ENCODE measurements at places on chromosomes 1 and 21.

DNA sequence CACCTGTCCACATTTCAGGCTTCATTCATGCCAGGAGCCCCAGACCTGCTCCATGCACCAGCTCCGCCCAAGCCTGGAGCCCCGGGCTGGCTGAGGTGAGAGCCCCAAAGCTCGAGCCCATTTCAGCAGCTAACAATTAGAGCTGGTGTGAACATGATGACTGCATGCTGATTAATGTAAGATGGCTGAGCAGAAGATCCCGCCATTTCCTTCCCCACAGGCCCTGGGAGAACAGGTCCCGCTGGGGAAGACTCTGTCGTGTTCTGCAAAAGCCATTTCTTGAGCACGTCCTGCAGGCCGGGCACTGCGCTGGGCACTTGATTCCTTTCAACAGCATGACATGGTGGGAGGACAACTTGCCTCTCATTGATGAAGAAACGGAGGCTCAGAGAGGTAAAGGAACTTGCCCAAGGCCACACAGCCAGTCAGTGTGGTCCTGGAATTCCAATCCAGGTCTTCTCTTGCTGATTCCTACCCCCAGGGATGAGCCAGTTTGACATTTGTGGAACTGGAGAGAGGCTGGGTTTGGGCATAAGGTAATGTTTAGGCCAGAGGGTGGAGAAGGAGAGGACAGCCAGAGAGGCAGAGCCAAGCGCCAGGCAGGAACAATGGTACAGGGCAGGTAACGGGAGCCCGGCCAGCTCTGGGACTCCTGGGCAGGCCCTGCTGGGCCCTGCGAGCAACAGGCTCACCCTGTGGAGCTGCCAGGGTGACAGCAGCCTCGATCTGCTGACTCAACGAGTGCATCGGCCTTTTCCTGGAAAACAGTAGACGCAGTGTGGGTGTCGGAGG lies 28.1 kb upstream of the EPHA2 start:
- no peak for DNase-seq

- DNase-seq: no peak
These were observed 23.5 kb downstream of the DNAJC6 start for GRCh38 chr1:65332821-65333220.

GRCh38 chr1:109198043-109198695 lies 15.5 kb upstream of the SARS1 start:
- DNase-seq: no peak

GRCh38 chr1:14844356-14844755 lies 245.9 kb downstream of the KAZN start:
- DNase-seq: no peak

GRCh38 chr1:9852410-9853248 lies 28.9 kb upstream of the CLSTN1 start:
- no peak for DNase-seq

- DNase-seq: no peak
These were observed 14.0 kb downstream of the FAAP20 start for GRCh38 chr1:2180297-2181245.

GRCh38 chr1:171221665-171222591 lies 26.4 kb upstream of the FMO1 start:
- no peak for DNase-seq

- DNase-seq: no peak
These were observed 39.3 kb upstream of the ERRFI1 start for GRCh38 chr1:8065369-8065768.

GRCh38 chr1:110174961-110175360 lies 24.7 kb downstream of the SLC6A17 start:
- DNase-seq: no peak

DNA sequence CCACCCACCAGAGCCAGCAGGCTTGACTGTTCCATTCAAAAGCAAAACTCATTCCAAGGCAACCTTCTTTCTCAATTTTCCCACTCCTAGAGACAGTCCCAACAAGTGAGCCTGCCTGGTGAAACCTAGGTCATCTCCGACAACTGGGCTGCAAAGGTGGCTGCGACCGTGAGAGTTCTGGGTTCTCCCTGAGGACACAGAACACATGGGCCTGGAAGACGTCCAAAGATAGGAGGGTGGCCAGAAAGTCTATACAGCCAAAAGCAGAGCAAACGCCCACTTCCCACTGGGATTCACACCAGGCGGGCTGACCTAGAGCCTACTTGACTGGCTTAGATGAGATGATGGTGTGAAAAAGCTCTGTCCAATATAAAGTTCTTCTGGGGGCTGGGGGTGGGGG lies 90.2 kb upstream of the GRIK3 start:
- no peak for DNase-seq

DNA sequence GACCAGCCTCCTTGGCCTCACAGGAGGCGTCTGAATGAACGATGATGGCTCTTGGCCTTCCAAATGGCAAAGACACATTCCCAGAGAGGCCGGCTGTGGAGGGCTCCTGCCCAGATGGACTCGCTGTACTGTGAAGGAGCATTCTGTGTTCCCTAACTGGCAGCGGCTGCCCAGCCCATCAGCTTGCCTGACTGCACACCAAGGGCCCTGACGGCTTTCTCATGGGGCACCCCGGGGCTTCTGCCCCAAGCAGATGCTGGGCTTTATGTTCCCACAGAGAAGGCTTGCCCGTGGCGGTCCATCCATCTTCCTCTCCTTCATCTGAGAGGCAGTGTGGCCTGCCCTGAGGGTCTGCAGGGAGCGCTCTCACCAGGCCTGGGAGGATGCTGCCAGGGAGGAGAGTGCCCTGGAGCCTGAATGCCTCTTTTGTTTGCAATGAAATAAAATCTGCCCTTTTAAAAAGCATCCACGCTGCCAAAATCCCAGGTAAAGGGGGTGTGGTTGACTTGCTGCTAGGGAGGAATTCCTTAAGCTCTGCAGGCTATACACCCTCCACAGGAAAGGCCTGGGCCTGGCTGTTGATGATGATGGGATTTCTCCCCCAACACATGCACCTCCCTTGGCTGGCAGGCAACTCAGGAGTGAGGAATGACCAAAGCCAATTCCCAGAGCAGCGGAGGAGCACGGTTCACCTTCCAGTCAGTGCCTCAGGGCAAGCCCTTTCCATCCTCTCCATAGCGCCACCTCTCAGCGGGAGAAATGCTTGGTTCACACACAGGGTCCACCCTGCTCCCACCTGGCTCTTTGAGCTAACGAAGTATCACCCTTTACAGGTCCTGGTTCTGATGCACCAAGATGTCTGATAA lies 84.6 kb upstream of the SSX2IP start:
- DNase-seq: no peak

GRCh38 chr1:162003830-162004215 lies 19.8 kb downstream of the OLFML2B start:
- DNase-seq: no peak

- no peak for DNase-seq
These were observed 293.2 kb upstream of the SGIP1 start for GRCh38 chr1:66240491-66241484.

DNA sequence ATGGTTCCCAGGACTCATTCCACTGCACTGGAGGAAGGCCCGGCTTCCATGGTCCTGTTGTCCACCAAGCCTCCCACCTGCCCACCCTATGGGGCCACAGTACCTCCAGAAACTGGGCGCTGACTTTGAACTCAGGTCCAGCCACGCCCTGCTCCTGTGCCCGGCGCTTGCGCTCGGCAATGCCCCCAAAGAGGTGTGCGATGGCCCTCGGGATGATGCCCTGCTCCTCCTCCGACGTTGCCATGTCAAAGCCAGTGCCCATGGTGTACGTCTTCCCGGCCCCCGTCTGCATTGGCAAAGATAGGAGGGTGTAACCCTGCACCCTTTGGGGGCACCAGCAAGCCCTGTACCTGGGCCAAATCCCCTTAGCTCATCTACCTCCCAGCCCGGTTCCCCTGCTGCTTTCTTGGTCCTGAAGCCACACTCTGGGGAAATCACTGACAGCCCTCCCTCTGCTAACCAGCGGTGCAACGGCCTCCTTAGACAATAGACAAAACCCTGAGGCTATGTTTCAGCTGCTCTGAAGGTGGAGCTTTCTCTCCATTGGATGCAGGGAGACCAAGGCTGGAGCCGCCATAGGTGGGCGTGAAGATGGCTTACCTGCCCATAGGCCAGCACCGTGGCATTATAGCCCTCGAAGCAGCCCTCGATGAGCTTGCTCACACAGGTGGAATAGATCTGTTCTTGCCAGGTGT lies 14.7 kb downstream of the KIF21B start:
- DNase-seq: no peak

- DNase-seq: peak; percentile 19
These were observed 45.8 kb upstream of the DMRTB1 start for GRCh38 chr1:53413175-53414001.

DNA sequence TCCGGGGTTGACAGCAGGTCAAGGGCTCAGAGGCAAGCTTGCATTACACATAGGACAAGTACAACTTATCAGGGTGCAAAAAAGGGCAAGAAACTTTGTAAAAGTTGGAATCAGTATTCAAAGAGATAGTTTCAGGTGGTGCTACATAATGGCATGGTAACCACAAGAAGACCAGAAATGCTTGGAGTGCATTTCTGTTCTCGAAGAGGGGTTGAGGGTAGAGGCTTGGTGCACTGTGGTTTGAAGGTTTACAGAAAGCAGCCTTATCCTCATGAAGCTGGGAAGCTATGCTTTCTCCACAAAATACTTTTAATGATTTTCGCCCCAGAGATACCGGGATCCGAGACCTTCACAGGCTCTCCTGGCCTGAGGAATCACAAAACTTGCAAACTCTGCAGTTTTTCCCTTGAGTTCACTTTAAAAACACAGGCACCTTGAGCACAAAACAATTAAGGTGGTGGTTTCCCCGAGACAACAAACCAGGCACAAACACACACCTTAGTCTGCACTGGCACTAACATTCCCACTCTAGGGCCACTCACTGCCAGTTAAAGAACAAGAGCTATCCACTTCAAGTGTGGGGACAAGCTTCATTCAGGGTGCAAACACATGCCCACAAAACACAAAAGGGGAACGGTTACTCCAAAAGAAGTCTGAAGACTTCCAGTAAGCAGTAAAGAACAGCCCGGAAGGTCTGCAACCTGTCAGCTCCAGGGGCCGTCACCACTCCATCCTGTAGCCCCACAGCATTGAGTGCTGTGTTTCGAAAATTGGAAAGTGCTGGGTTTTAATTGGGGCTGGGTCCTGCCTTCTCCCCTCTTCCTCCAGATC lies 29.8 kb upstream of the NFIA start:
- DNase-seq: no peak

GRCh38 chr1:117645343-117645742 lies 39.5 kb downstream of the TENT5C start:
- no peak for DNase-seq

DNA sequence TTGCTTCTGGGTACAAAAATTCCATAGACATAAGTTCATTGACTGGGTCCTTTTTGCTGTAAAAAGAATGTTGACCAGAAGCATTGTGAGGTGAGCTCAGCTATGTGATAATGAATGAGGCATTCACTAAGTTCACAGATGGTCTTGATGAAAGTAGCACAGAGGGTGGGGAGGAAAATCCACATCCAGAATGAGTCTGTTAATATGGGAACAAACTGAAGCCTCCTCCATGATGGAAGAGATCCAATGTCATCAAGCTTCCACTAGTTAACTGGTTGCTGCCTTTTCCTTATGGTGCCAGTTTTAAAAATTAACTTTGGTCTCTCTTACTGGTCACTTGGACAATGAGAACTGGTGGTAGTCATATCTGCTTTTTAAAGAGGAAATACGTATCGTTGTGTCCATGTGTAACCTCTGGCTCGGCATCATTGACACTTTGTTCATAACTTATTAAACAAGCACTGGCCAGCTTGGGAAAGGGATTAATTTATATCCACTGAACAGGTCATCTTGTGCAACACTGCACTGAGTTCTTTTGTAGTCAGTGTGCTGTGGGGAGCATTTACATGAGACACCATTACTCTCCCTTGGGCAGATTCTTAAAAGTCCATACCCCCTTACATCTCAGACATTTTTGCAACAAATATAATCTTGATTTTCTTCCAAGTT lies 88.6 kb downstream of the ADAMTS1 start:
- DNase-seq: no peak

DNA sequence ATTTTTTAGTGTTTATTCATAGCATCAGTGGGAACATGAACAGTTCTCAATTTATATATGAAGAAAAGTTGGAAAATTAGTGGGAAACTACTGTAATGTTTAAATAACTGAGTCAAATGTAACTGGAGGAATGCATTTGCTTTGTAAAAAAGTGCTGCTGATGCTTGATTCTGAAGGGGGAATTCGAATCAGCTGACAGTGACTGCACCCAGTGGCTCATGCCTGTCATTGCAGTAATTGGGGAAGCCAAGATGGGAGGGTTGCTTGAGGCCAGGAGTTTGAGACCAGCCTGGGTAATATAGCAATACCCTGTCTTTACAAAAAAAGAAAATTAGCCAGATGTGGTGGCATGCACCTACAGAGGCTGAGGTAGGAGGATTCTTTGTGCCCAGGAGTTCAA lies 398.4 kb downstream of the ZP4 start:
- DNase-seq: no peak

GRCh38 chr21:44374601-44375280 lies 21.3 kb downstream of the TRPM2 start:
- no peak for DNase-seq

GRCh38 chr21:27837936-27838335 lies 871.0 kb upstream of the ADAMTS5 start:
- no peak for DNase-seq

DNA sequence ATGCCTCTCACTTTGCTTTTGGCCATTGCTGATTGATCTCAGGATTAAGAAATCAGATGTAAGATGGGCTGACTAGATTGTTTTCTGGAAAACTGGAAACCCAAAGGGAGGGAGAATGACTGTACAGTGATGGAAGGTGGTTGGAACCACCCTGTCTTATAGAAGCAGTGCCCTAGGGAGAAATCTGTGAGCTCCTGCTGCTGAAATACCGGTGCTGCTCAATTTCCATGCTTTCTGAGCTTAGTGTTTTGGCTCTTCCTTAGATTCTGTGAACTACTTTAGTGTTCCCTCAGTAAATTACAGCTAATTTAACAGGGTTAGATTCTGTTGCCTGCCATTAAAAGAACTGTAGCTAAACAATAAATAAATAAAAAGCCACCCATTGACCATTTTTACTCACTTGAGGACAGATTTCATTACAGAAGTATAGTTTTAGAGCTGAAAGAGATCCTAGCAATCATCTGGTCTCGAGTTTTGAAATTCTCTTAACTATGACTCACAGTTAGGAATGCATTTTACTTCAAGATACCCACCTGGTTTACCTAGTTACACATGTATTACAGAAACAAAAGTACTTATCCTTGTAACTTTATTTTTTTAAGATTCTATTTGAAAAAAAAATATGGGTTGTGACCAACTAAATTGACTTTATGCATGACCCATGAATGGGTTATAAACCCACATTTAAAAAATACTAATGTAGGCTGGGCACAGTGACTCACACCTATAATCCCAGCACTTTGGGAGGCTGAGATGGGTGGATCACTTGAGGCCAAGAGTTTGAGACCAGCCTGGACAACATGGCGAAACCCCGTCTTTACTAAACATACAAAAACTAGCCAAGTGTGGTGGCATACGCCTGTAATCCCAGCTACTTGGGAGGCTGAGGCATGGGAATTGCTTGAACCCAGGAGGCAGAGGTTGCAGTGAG lies 33.2 kb downstream of the CAMSAP2 start:
- DNase-seq: no peak

- DNase-seq: no peak
These were observed 616.8 kb downstream of the LTN1 start for GRCh38 chr21:28375708-28376385.
